ENCODE measurements at places on chromosomes 3 and 15.

- DNase-seq = peak; percentile 89
Observed at GRCh38 chr3:11386465-11387113, 114.4 kb downstream of the ATG7 start.

GRCh38 chr3:46882377-46883053 lies 5.0 kb downstream of the PTH1R start:
- DNase-seq = peak; percentile 27

DNA sequence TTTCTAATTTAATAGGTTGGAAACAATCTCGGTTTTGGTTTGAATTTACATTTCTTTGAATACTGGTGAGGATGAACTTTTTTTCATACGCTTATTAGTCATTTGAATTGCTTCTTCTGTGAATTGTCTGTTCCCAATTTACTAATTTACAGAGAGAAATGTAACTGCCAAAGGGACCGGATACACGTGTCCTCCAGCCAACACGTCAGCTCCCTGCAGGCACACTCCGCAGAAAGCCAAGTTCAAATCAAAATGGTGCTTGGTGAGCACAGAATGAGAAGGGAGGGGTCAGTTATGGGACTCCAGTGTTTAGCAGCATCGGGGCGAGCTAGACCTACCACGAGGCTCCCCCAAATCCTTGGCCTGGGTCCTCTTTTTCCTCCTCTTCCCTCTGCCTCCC lies 10.8 kb upstream of the TSEN2 start:
- peak; percentile 76 for DNase-seq

DNA sequence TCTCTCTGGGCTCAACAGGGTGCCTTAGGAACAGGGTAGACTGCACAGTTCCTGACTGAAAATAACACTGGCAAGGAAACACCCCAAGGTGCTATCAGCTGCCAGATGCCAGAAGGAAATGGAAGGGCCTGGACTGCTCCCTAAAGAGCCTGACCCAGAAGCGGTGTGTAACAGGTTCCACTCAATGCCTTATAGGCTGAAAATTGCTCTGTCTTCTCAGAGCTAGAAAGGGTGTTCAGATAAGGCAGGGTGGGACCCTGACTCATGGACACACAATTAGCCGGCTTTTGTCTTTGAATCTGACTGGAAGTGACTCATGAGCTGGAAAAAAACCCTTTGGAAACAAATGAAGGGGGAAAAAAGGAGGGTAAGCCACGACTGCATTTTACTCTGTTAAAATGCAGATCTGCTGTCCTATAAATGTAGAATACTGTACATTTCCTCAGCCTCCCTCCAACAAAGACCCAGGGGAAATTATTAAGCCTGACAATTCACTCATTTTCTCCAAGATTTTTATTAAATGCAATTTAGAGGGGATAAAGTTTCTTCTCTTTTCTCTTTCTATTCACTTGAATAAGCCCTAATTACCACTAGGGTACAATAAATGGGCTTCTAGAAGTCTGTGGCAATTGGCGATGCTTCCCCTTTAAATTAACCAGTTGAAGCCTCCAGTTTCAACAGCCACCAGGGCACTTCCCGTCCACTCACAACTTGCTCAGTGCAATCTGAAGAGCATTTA lies 160.2 kb upstream of the TBL1XR1 start:
- peak; percentile 82 for DNase-seq
